ENCODE measurements at places on chromosomes 7 and 10.

DNA sequence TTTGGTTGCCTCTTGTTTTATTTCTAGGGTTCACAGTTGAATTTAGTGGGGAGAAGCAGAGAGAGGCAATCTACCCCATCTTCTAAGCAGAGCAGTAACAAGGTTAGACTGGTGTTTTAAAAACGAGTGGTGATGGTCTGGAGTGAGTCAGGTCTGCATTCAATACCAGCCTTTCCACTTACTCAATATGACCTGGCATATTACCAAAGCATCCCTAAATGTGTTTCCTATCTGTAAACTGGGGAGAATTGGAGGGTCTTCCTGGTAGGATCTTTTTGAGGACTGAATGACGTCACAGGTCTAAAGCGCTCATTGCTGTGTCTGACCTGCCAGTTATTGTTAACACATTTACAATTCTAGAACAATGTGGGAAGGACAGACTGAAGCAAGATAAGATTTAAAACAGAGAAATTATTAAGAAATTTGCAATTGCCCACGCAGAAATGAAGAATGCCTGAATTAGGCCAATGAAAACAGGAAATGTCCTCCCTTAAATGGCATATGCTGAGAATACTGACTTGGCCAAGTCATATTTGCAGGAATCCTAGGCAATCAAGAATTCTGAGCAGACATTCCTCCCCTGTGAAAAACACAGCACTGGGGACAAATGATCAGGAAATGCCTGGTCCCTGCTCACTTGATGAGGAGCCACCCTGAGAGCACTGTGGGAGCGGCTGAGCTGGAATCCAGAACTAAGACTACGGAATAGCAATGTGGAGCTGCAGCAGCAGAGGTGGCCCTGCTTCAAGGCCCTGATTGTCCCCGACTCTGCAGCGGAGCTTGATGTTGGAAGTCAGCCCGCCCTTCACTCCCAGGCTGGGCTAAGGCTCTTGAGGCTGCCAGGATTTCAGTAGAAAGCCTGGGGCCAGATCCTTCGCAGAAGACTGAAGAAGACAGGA lies 184.5 kb upstream of the CXCL12 start:
- no peak for DNase-seq

- no peak for DNase-seq
Observed at GRCh38 chr7:90674625-90675024, 78.5 kb downstream of the CDK14 start.

DNA sequence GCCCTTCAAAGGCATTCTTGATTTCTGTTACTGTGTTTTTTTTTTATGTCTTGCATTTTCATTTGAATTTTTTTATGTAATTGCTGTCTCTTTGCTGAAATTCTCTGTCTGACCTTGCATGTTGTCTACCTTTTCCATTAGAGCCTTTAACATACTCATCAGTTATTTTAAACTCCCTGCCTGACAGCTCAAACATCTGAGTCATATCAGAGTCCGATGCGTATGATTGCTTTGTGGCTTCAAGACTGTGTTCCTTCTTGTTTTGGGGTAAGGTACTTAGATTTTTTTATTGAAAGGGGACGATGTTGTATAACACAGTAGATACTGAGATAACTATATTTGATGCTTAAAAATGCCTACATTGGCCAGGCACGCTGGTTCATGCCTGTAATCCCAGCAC lies 9.7 kb upstream of the TARP start:
- no peak for DNase-seq

DNA sequence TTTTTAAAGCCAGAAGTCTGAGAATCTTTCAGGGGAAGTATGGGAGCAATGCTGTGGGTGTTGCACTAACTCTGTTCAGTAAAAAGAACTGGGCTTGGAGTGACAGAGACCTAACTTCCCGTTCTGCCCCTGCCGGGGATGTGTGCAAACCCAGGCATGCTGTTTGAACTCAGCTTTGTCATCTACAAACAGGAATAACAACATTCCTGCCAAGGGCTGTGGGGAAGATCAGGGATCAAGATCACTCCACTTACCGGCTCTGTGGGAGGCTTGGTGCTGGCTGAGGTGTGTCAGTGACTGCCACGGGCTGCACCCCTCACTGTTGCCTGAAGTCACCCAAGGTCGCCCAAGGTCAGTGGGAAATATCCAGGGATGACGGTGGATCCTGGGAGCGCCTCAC lies 23.1 kb upstream of the DRGX start:
- no peak for DNase-seq

DNA sequence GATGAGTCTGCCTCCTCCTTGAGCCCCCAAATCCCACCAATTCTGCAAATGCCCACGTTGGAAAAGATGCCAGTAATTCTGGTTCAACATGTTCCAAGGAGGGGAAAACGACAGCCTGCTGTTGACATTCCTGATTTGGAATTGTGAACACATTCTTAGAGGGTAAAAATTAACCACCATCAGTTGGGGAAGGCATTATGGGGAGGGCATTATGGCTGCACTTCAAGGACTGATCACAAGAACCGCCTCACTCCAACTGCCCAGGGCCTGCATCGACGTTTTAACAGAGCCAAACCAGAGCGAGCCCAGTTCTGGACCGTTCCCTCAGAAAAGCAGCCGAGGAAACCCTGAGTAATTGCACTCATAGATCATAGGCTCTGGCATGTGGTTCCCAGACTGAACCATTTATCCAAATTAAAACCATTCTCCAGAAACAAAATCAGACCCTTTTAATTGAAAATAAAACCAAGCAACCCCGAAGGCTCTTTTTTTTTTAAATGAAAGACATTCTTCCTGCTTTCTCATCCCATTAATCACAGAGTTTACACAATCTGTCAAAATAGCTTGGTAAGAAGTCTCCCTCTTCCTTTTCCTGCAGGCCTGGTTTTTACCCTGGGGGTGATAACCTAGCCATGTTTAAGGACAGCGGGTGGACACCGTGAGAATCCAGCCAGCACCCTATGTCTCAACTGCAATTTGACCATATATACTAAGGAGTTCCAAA lies 8.0 kb downstream of the TNS3 start:
- no peak for DNase-seq

DNA sequence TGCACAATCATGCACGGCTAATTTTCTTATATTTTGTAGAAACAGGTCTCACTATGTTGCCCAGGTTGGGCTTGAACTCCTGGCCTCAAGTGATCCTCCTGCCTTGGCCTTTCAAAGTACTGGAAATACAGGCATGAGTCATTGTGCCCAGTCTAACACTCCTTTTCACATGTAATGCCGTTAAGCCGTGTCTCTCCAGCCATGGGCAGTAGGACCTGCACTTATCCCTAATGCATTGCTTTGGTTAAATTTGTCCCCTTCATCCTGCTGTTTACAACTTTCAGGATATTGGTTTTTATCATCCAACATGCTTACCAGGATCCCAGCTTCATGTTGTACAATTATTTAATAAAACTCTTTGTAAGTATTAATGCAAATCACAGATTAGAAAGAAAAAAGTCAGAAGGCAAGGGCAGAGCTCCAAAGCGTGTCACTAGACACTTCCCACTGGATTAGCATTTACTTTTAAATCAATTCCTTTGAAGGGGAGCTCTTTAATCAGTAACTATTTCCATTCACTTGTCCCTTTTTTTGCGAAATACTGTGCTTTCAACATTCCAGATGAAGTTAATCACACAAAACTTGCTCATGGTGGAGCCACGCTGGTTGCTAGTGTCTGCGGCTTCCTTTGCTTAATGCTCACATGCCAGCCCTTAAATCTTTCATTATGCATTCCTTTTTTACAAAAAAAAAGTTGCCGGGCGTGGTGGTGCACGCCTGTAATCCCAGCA lies 256.0 kb upstream of the AUTS2 start:
- no peak for DNase-seq

- no peak for DNase-seq
Observed at GRCh38 chr10:60480865-60481563, 91.3 kb upstream of the ANK3 start.

DNA sequence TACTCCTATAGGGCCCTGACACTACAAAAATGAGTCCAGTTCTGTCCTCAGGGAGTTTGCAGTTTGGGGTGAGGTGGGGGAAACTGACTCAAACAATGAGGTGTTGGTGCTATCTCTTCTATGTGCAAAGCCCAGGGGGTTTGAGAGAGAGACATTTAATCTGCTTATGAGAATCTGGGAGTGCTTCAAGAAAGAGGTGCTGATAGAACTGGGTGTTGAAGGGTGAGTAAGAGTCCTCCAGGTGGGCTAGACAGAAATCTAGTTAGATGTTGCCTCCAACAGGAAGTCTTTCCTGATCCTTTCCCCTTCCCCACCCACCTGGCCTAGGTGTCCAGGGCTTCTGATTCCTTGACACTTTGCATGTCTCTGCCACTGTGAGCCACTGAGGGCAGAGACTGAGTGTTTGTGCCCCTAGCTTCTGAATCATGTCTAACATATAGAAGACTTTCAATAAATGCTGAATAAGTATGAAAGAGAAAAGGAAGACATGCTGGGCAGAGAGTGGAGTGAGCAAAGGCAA lies 53.0 kb downstream of the FAM241B start:
- no peak for DNase-seq

DNA sequence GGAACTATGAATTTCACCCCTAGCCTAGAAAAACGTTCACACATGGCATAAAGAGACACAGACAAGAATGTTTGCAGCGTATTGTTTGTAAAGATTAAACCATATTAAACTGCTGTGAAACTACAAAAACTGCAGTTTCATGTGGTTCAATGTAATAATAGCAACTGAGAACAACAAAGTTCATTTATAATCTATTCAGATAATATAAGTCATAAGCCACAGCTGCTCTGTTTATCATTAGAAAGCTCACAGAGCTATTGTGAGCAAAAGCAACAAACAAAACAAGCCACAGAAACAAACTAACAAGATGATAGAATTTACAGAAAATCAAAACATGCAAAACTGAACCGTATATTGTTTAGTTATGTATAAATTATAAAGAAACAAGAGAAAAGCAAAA lies 113.5 kb downstream of the AHR start:
- DNase-seq = no peak

DNA sequence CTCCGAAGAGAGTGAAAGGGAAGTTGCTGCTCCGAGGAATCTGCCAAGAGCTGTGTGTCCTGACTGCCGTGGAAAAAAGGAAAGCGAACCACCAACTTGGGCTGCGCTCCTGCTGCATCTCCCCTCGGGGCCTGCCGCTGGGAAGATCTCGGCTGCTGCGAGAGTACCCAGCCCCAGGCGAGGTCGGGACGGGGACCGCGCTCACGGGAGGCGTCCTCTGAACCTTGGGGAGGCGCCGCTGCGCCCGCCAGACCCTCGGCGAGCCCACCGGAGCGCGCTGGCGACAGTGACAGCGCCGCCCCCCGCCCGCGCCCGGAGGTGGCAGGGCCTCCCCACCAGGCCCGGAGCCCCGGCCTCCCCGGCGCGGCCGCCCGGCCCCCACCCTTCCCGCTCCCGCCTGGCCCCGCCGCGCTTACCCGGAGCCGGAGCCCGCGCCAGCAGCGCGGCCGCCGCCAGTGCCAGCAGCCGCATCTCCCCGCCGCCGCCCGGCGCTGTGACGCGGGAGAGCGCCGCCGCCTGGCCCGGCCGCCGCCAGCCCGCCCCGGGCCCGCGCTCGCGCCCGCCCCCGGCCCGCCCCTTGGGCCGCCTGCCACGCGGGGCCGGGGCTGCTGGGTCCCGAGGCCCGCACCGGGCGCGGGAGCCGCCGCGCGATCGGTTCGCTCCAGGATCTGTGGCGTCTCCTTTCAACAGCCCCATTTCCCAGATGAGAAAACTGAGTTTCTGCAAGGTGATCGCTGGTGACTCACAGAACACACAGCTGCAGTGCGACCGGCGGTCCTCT lies at the start of gene VSTM4:
TSS of gene VSTM4 (minus strand) at position 508 of the 781 bp plus-strand sequence. CDS start at position 471, 37 bp downstream.
- DNase-seq = no peak

DNA sequence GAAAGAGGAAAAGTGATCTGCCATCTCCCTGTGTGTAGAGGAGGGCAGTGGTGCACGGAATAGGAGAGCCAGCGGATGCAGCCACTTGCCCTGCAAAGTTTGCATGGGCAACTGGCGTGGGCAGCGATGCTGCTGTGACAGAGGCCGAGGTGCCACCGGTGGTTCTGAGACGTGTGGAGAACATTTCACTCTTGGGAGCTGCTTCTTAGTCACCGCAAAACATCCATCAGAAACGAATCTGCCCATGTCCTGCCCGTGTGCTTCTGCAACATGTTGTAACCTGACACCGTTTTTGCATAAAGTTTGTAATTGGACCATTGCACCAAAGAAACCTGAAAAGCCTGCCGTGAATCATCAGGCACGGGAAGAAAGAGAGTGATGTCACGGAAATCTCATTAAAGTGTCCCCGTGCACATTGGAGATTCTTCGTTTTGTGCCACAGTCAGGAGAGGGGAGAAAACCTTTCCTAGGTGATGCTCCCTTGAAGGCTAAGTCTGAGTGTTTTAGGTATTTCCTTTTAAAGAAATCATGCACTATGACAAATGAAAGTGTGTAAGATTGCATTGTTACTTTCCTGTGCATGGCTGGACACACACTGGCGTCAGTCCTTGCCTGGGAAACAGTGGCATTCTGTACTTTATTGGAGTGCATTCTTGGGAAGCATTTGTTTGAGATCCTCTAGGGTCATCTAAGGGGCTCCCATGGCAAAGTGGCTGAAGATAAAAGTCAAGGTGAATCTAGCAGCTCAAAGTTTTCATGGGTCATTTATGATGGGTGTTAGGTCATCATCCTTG lies 302.6 kb downstream of the KLF6 start:
- DNase-seq = no peak

- DNase-seq = no peak
Observed at GRCh38 chr7:82395147-82395546, 48.4 kb downstream of the CACNA2D1 start.

GRCh38 chr10:16828701-16829175 lies 11.5 kb upstream of the RSU1 start:
- no peak for DNase-seq

DNA sequence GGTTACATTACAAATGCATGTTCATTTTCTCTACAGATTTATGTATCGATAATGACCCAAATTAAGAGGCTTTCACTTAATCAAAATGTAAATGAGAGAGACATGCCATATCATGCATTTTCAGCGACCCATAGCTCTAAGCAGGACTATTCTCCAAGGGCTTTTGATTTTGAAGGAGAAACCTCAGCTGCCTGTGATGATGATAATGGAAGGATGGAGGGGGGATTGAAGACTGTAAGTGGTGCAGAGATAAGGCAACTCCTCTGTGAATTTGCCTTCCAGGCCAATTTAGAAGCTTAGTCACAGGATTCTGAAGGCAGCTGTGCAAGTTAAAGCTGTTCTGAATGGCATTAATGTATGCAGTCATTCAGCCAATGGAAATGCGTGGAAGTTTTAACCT lies 8.3 kb downstream of the VSTM2A start:
- no peak for DNase-seq

- DNase-seq = no peak
Observed at GRCh38 chr10:92103376-92104090, 180.0 kb downstream of the BTAF1 start.

- no peak for DNase-seq
Observed at GRCh38 chr7:390761-391410, 100.9 kb downstream of the FOXL3 start.

DNA sequence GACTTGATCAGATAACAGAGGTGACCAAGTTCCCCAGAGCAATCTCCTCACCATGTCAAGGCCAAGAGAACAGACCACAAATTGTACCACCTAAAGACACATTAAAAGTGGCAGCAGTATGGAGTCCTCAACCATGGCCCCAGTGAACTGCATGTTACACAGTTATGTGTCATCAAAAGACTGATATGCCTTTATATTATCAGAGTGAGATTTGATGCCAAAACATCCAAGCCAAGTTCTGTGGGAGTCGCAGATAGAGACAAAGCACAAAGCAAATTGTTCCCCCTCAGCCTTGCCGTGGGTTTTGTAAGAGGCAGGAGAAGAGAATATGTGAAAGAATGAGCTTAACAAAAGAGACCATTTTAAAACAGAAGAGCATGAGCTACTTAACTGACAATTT lies 39.2 kb upstream of the TES start:
- DNase-seq = no peak

Data from stimulated activated CD4-positive, alpha-beta T cell treated with anti-CD3 and anti-CD28 coated beads, Interleukin-4, amount 100 ng/mL, for 24 hours (primary cell).